HCT116 (cell line): ENCODE measurements at places on chromosomes 1 and 21.

GRCh38 chr1:30125021-30125820, 598.2 kb downstream of the MATN1 start:
- no peak for DNase-seq

GRCh38 chr1:11670747-11671146, 6.7 kb downstream of the FBXO6 start:
- DNase-seq: no peak

- DNase-seq: no peak
Measured at GRCh38 chr1:228969953-228970800, 234.9 kb downstream of the RHOU start.

GRCh38 chr21:43782431-43783097, 6.5 kb upstream of the CSTB start:
- peak; percentile 19 for DNase-seq

DNA sequence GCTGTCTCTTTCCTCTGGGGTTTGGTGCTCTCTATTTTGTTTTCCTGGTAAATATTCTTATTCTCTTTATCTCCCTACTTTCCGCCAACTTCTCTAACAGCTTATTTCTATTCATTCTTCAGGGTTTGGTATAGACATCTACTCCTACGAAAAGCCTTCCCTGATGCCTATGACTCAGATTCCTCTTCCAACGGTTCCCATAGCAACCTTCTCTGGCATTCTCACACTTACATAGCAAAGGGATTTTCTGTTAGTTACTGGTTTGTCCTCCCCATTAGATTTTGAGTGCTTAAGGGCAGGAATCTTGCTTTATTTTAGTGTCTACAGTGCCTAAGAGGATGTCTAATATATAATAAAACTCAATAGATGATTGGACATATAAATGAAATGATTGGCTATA, 407.6 kb upstream of the DEPDC1 start:
- DNase-seq: no peak

GRCh38 chr1:205226868-205227583, 720 bp upstream of the TMCC2 start:
- DNase-seq: peak; percentile 10

GRCh38 chr1:22628698-22629444, 7.6 kb upstream of the C1QA start:
- no peak for DNase-seq

DNA sequence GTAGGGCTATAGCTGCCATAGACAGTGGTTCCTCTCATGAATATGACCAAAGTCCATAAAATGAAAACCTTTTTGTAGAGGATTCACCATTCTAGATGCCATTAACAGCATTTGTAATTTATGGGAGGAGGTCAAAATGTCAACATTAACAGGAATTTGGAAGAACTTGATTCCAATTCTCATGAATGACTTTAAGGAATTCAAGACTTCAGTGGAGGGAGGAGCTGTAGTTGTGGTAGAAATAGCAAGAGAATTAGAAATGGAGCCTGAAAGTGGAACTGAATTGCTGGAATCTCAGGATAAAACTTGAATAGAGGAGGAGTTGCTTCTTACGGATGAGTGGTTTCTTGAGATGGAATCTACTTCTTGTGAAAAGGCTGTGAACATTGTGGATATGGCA, 65.4 kb upstream of the ESRRG start:
- DNase-seq: no peak

DNA sequence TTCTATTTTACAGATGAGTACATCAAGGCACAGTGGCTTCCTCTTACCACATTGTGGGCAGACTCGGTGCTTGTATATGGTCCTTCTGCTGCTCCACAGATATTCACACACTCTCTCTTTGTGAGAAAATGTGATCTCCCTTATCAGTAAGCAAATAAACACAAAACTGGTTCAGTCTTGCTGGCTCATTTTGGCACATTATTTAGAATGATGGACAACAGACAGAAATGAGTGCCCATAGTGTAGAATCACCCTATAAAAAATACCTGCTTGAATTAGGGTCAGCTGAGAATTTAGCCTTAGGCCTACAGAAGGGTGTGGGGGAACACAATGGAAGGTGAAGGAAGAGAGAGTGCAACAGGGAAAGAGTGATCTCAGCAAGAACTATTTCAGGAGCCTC, 423.1 kb downstream of the HLX start:
- no peak for DNase-seq

DNA sequence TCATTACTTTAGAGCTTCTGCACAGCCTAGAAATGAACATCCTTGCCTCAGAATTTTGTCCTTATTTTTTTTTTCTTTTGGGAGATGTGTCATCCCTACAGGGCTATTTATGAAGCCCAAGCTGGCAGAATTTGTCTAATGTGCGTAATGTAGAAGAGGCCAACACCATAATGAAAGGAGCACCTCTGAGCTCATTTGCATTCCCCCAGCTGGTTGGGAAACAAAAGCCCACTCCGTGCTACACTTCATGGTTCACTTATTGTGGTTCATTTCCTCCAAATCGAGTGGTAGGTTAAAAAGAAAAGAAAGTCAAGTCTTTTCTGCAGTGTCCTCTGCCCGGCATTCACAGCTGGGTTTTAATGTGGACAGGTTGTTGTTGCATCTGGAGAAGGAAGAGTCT, 73.5 kb downstream of the KAZN start:
- DNase-seq: no peak

GRCh38 chr1:62997884-62998283, 214.0 kb downstream of the ATG4C start:
- DNase-seq: no peak

DNA sequence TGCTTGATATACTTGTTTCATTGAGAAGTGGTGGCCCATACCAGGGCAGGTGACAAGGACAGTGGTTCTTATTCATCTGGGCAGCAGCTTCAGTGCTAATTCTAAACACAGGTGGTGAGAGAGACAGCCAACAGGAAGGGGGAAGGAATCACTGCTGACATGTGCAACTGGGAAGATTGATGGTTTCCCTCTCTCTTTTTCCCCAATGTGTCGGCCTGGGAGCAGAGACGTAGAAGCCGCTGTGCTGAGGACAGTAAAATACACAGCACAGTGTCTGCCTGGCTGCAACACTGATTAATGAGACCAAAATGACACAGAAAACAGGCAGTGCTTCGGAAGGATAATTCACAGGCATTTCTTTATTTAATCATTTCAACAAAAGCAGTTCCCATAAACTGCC, 48.8 kb downstream of the WARS2 start:
- DNase-seq: no peak

GRCh38 chr1:151238467-151238739, 16.1 kb upstream of the PSMD4 start:
- no peak for DNase-seq

GRCh38 chr1:204076891-204077290, 4.0 kb downstream of the SOX13 start:
- no peak for DNase-seq

DNA sequence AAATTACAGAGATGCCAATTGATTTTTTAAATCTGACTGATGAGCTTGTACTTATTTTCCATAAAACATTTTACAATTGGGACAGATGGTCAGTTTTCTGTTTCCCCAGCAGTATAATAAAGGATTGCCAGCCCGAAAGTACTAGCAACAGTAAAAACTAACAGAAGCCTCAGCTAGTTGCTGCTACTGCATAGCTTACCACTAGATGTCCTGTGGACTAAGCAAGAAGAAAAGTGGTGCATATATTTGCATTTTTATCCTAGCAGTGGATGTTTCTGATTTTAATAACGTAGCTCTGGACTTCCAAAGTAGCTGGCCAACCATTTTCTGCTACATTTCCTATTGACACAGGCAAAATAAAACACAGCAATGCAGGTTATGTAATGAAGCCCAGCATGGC, 241.5 kb downstream of the BARHL2 start:
- DNase-seq: peak; percentile 2

GRCh38 chr1:178417858-178418257, 78.9 kb downstream of the CLEC20A start:
- peak; percentile 88 for DNase-seq

GRCh38 chr1:173202424-173203145, 4.5 kb downstream of the TNFSF4 start:
- peak; percentile 56 for DNase-seq

- no peak for DNase-seq
Measured at GRCh38 chr1:14339288-14339687, 259.2 kb upstream of the KAZN start.

- DNase-seq: no peak
Measured at GRCh38 chr1:93427656-93428055, 20.3 kb upstream of the FNBP1L start.

DNA sequence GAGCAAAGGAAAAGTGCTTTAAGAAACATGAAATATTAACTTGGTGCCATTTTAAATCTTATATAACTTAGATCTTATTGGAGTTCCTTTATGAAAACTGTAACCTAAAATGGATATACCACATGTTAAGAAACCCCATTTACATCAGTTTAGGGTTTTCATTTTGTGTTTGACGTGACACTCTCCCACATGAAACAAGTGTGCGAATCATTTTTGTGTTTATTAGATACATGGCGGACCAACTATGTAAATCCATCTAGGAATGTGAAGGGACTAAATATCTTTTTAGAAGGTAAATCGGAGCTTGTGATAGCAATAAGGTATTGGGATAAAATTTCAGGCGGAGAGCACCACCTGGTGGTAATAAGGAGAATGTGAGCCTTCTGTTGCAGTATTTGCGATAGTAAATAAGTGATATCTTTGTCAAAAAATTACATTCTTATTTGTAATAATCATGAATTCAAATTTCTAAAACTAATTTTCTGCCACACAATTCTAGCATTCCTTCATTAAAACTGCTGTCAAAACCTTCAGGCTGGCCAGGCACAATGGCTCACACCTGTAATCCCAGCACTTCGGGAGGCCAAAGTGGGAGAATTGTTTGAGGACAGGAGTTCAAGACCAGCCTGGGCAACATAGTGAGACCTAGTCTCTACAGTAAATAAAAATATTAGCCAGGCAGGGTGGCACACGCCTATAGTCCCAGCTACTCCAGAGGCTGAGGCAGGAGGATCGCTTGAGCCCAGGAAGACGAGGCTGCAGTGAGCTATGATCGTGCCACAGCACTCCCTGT, 31.3 kb downstream of the SMAP2 start:
- peak; percentile 51 for DNase-seq

DNA sequence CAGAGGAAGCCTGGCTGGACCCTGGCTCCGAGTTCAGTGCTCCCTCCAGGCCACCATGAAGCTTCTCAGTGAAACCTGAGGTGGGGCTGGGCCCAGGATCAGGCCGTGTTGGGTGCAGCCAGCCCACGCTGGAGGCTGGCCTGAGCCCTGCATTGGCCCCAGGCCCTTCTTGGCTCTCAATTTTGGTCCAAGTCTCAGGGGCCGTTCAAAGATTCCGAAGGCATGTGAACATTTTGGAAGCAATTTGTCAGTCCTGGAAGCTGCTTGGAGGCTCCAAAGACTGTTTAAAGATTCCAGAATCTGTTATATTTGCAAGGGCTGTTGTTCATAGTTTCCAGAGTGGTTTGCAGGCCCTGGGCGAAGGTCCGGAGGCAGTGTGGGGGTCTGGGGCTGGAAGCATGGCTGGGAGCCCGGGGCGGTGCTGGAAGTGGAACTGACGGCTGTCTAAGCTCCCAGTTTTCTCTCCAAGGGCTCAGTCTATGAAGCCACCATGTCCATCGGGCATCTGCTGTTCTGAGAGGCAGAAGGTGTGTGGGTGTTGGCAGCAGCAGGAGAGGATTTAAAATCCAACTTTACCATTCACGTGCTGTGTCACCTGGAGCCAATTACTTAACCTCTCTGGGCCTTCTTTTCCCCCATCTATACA, 104.9 kb downstream of the EPHB2 start:
- no peak for DNase-seq
